ENCODE measurements at places on chromosomes 2 and 18.

- DNase-seq: no peak
Observed at GRCh38 chr2:109135359-109136197, 6.6 kb downstream of the SH3RF3 start.

DNA sequence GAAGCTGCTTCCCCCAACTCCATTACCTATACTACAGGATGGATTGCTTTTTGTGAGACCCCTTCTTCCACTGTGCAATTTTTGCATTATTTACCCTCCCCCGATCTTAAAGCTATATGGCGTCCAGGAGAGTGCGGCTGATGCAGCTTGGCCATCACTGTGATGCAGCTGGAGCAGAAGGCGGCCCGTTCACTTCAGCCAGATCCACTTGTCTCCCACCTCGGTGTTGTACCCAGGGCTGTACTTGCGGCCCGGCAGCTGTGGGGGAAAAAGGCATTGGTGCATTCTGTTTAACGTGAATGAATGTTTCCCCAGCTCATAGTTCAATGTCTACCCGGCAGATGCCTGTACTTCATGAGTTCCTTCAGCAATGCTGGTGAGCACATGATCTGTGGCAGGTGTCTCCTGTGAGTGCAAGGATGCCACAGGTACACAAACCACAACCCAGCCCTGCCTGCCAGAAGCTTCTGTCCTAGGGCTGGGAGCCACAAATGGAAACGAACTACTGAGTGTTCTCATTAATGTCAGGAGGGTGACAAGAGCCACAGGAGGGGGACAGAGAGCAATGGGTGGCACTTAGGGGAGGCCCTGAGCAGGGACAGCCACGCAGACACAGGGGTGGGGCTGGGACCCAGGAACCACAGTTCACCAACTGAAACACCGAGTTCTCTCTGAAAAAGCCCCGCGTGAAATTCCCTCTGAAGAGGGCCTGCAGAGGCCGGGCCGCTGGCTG, 64.0 kb downstream of the NDUFA10 start:
- no peak for DNase-seq

GRCh38 chr2:185404578-185404977, 334.0 kb upstream of the FSIP2 start:
- DNase-seq: no peak

GRCh38 chr2:218811382-218811781, 20.2 kb downstream of the PRKAG3 start:
- DNase-seq: no peak

DNA sequence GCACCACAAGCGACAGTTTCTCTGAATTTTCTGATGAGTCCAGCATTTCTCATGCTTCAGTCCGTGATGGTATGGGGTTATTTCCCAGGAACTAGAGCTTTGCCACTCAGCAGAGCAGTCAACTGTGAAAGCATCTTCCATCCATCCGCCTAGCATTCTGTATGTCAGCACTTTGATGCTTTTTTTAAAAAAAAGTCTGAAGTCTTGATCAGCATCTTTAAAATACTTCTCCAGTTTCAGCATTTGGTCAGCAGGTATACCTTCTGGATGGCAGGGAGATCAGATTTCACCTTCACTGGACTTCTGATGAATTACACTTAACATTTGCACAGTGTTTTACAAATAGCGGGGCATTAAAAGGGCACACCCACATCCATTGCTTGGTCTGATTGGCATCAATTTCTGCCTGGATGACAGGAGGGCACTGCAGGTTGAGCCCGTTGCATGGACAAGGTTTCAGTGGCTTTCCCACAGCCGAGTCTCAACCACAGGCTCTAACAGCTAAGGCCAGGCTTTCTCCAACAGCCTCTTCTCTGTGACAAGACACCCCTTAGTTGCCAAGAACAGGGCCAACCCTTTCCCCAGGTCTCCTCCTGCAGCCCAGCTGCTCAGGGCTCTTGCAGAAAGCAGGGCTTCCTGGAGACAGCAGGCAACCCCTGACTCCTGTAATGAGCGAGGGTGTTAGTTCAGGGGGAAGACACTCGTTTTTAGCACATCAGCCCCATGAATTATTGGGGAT, 54.0 kb downstream of the EMILIN2 start:
- DNase-seq: no peak

GRCh38 chr2:160142472-160142871, 57.6 kb downstream of the ITGB6 start:
- DNase-seq: no peak

DNA sequence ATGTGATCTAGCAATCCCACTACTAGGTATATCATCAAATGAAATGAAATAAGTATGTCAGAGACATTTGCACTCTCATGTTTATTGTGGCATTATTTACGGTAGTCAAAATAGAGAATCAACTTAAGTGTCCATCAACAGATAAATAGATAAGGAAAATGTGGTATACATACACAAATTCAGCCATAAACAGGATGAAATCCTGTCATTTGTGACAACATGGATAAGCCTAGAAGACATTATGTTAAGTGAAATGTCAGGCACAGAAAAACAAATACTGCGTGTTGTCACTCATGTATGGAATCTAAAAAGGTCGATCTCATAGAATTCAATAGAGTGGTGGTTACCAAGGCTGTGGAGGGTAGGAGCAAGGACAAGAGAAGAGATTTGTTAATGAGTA, 22.1 kb upstream of the CBLN2 start:
- DNase-seq: no peak

DNA sequence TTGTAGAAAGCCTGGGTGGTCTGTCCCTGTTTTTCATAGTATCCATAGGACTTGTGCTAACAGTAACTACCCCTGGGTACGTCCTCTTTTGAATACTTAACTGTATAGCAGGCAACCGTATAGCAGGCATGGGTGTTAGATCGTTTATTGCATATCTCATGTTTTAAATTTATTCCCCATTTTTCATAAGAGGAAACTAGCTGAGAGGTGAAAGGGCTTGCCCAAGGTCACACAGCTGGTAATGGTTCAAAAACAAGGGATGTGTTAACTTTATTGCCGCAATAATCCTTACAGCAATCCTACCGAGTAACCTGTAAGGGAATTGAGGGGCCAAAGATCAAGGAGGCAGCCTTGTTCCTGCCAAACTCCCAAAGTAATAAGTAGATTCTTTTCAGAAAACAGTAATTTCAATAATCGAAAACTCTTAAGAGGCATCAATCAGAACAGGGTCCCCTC, 990 bp upstream of the MGAT4A start:
- DNase-seq: no peak

GRCh38 chr18:6835345-6835744, 105.8 kb downstream of the ARHGAP28 start:
- DNase-seq: no peak

DNA sequence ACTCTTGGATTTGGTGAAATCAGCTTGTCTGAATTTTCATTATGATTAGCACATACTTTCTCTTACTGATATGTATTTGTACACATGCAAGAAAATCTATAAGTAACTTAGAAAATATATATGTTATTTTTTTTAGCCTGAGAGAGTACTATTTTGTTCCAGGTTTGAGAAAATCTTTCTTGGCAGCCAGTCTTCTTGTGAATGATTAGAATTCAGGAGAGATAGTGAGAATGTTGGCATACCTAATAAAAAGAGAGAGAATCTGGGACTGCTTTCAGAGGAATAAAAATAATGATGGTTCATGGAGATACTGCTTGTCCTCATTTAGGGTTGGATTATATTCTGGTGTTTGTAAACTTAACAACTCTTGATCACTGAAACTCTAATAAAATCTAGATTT, 44.4 kb upstream of the RIT2 start:
- no peak for DNase-seq

GRCh38 chr2:136195226-136195625, 77.3 kb upstream of the CXCR4 start:
- DNase-seq: no peak

- no peak for DNase-seq
Observed at GRCh38 chr18:7117390-7118355, at the start of gene LAMA1. Gene LAMA1 (minus strand): TSS chr18:7117797. CDS start chr18:7117720, 77 bp downstream.

DNA sequence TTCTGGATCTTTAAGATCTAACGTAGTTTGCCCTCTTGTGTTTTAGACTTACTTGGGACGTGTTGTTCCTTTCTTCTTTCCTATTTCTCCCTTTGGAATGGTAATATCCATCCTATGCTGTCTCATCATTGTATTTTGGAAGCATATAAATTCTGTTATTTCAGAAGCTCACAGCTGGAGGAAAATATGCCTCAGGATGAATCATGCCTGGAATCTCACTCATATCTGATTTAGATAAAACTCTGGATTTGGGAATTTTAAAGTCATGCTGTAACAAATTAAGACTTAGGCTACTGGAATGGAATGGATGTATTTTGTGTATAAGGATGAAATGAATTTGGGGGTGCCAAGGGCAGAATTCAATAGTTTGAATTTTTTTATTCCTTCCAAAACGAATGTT, 245.2 kb upstream of the GULP1 start:
- DNase-seq: no peak

- no peak for DNase-seq
Observed at GRCh38 chr2:42601076-42601475, 32.6 kb downstream of the MTA3 start.

GRCh38 chr2:239678186-239678490, 277.3 kb upstream of the HDAC4 start:
- DNase-seq: no peak

- DNase-seq: no peak
Observed at GRCh38 chr2:232976176-232976575, 36.9 kb downstream of the NGEF start.

DNA sequence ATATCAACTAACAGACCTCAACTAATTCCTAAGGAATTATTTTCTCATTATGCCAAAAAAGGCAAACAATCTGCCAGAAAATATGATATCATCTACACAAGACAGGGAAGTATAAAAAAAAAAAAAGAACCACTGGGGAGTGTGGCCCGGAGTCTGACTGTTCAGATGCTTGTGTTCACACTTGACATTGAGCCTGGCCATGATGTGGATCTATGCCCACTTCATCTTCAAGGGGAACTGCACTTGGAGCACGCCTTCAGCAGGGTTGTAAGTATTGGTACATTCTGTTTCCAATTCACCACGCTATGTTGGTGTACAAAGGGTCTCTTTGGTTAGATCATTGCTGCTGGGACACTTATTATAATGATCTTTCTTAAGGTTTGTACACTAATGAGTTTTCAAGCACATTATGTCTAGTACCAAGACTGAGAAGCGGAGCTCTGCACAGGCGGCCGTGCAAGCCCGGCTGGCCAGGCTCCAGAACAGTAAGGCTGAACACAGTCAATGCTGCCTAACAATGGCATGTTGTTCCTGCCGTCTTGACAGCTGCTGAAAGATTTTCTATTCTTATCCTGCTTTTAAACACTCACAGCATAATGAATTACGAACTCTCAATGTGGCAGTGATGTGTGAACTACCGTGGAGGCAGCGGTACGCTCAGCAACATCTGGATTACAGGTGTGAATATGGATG, 788.4 kb upstream of the SOX11 start:
- DNase-seq: no peak

DNA sequence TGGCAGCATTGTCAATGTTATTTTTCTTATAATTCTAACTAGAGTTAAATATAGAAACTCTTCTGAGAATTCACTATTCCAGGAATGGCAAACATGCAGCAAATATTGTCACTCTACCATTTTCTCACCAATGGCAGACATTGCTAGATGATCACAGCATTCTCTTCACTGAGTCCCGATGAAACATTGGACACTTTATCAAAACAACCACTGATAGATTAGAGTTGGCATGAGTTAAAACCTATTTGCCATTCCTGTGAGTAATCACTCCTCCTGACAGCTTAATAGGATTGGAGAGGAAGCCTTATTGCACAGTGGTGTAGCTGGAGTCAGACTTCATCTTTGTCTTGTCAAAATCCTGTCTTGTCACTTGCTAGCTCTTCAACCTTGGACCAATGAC, 163.9 kb upstream of the THUMPD2 start:
- DNase-seq: no peak

GRCh38 chr2:160429248-160430000, 64.2 kb downstream of the RBMS1 start:
- DNase-seq: no peak

GRCh38 chr18:79753391-79753851, 44.3 kb upstream of the KCNG2 start:
- DNase-seq: no peak

DNA sequence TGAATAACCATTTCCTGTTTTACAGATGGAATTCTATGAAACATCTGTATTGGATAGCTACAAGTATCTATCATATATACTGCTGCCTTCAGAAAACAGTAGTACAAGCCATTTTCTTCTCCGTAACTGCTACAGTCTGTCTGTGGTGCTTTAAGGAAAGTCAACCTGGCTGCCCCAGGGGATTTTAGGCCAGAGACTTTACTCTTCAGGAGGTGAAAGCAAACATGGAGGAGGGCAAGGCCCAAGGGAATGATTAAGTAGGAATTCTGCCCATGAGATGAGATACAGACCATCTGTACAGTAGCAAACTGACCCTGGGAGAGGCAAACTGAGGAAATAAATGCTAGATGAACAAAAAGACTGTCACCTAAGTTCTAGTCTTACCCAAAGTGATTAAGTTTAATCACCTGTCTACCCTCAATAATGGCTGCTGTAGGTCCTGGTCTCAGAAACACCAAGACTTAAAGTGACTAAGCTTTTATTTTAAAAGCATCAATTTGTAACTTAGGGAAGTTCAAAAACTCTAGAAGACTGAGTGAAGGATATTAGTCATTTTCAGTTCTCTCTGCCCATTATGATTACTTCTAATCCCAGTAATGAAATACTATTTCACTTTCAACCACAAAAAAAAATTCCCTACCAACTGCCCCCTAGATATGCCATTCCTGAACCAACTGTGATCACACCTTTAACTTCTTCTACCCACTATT, 14.8 kb downstream of the MBD2 start:
- no peak for DNase-seq

DNA sequence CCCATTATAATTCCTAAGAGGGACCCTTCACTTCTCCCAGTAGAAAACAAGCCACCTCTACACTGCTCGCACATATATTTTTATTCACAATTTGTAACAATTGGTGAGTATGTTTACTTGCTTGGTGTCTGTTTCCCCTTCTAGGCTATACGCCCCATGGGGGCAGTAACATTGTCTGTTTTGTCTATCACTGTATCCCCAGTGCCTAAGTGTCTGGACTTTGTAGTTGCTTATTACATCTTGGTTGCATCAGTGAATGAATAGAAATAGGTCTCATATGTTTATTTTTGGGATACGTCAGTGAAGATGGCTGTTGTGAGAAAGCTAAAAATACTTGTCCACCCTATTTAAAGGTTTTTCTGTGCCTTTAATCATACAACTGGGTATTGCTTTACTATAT, 87.4 kb upstream of the ITGB6 start:
- no peak for DNase-seq

DNA sequence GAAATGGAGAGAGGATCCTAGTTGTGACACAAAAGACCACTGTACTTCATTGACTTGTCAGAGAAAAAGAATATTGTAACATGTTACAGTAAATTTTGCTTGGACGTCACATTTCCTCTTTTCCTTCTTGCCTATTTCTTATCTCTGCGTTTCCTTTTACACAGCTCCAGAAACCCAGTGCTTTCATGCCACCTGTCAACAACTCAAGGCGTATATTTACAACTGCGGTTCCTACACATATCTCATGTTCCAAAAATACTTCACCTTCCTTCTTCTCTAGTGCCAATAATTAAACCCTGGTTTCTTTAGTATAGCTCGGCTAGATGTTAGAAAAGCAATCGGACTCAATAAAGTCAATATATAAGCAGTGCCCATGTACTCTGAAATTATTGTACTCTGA, 911.5 kb upstream of the FSHR start:
- no peak for DNase-seq

- no peak for DNase-seq
Observed at GRCh38 chr18:67132919-67133318, 383.6 kb downstream of the DSEL start.
